ENCODE measurements at places on chromosomes 13 and 19.

DNA sequence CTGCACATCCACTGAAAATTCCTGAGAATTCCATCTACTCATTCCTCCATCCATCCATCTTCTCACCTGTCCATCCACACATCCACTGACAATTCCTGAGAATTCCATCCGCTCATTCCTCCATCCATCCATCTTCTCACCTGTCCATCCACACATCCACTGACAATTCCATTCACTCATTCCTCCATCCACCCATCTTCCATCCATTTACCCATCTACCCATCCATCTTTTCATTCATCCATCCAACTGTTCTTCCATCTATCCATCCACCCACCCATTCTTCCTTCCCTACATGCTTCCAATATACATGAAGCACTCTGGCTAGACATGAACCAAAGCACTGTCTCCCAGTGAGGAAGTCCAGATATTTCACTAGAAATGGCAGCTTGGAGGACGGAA, 15.6 kb downstream of the TRPM4 start:
- no peak for DNase-seq

- peak; percentile 28 for DNase-seq
These were observed 4.8 kb upstream of the CEACAM16 start for GRCh38 chr19:44694184-44694579.

DNA sequence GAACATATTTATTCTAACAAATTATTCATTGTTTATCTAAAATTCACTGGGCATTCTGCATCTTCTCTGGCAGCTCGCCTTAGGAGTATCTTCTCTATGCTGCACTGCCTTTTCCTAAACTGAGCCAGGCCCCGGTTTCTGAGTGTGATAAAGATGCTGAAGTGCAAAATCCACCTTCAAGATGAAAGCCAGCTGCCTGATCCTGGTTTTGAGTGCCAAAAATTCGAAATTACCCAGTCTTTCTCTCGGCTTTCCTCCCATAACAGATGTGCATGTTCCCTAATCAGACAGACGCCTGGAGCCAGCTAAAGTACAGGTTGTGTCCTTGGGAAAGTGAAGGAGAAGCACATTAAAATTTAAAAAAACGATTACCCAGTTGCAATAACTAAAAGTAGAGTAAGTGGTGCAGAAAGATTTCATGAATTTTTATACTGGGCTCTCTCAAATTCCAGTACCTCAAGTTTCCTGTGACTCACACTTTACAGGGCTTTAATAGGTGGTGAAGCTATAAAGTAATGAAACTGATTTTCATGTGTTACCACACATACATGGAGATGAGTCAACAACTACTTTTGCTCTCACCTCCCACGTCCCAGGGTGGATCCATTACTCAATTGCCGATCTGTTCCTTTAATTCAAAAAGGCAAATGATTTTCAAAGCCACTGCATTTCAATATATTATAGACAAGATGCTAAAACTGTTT, 65.0 kb upstream of the GTF2F2 start:
- DNase-seq, result peak; percentile 74

- peak; percentile 58 for DNase-seq
These were observed 2.7 kb upstream of the RASAL3 start for GRCh38 chr19:15466851-15467733.

DNA sequence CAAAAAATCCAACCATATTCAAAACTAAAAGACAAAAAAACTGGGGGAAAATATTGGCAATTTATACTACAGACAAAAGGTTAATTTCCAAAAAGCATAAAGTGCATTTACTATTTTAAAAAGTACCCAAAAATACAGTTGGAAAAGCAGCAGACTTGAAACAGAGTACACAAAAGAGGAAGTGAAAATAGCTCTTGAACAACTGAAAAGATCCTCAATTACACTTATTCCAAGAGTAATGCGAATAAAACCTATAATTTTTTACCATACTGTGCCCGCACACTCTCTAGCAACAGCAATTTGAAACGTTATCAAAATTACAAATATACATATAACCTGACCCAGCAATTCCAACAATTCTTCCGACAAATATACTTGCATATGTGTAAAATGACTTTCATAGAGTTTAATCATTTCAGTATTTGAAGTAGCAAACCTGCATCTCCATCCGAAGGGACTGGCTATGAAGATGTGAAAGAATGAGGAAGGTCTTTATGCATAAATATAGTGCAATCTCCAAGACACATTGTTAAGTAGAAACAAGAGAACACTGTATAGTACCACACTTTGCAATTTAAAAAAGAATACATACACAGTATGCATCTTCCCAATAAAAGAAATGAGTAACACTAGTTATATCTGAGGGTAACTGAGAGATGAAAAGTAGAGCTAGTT, 25.4 kb downstream of the ALG5 start:
- DNase-seq, result no peak

DNA sequence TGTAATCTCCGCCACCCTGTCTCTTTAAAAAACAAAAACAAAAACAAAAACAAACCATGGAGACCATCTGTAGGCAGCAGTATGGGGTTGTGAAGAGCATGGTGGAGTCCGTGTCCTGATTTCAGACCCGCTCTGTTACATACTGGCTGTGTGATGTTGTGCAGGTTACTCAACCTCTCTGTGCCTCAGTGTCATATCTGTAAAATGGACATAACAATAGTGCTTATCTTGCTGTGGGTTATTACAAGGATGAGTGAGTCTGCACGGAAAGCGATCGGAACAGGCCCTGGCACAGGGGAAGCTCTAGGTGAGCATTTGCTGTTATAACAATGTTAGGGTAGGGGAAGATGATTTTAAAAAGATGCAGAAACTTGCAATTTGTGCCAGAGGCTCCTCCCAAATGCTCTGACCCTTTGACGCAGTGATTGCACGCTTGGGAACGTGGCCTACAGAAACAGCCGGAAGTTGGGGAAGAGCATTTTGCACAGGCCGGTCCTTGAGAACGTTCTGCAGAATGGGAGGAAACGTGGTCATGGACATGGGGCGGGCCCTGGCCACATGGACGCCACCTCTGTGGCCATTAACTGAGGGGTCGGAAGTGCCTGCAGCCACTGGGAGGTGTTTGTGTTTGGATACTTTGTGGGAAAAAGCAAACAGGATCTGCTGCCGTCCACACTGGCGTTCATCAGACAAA, 15.7 kb upstream of the SELENOW start:
- DNase-seq, result no peak

DNA sequence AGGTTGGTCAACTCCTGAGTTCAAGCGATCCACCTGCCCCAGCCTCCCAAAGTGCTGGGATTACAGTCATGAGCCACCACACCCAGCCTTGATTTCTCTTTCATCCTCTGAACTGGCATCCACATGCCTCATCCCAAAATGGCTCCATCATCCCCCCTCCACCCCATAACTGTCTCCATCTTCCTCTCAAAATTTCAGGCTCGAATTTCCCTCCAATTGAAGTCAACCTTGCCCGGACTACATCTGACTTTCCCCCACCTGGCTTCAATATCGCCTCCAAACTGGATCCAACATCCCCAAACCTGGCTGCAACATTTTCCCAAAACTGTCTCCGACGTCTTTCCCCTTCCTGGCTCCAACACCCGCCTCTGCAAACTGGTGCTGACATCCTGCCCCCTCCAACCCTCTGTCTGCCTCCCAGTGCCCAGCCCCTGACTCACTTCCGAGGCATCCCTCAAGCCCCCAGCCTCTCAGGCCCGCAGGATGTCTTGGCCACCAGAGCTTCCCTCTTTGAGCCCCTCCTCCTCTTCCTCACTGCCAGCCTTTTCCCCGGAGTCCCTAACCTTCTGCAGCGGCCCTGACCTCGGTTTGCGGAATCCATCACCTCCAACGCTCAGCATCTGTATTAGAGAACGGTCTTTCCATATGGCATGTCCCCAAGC, 943 bp downstream of the EXOC3L2 start:
- no peak for DNase-seq

DNA sequence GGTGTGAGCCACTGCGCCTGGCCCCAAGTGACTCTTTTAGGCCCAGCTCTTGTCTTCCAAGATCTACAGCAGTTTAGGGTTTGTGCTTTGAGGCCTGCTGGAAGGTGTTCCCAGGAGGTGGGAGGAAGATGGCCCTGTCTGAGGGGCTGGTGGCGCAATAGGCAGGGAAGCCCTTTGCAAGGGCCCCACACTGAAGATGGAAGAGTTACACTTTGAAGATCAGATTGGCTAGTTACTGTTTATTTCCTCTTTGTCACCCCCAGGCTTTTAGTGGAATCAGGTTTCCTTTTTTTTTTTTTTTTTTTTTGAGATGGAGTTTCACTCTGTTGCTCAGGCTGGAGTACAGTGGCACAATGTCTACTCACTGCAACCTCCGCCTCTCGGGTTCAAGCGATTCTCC, 1.9 kb upstream of the RABAC1 start:
- DNase-seq, result no peak

- DNase-seq, result no peak
These were observed 143.3 kb upstream of the FREM2 start for GRCh38 chr13:38543561-38543960.

- DNase-seq, result peak; percentile 66
These were observed at the start of gene PGPEP1 for GRCh38 chr19:18340190-18340989. Gene PGPEP1 (plus strand): TSS chr19:18340598. CDS start chr19:18340682, 84 bp downstream.

DNA sequence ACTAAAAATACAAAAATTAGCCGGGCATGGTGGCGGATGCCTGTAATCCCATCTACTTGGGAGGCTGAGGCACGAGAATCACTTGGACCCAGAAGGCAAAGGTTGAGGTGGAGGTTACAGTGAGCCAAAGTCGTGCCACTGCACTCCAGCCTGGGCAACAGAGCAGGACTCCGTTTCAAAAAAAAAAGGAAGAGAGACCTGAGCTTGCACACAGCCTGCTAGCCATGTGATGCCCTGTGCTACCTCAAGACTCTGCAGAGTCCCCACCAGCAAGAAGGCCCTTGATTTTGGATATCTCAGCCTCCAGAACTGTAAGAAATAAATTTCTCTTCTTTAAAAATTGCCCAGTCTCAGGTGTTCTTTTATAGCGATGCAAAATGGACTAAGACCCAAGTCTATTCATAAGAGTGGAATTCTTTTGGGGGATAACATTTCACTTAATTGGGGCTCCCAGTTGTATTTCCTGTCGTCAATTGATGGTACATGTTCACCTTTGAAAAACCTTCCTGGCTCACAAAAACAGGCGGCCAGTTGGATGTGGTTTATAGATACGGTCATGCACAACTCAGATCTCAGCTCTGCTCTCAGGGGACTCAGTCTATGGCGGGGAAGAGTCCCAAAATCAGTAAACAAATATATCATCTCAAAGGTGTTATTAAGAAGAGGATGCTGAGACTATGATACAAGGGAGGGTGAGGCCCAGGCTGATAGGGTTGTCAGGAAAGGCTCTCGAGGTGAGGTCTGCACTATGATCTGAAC, 2.4 kb upstream of the CHERP start:
- no peak for DNase-seq

- no peak for DNase-seq
These were observed 162.0 kb downstream of the EFNB2 start for GRCh38 chr13:106373304-106373988.

GRCh38 chr13:23617551-23618024, 47.4 kb downstream of the TNFRSF19 start:
- no peak for DNase-seq

- no peak for DNase-seq
These were observed 1.2 kb downstream of the INAFM1 start for GRCh38 chr19:47275791-47276461.

GRCh38 chr13:113742000-113742441, 17.0 kb upstream of the TMEM255B start:
- DNase-seq, result peak; percentile 30

DNA sequence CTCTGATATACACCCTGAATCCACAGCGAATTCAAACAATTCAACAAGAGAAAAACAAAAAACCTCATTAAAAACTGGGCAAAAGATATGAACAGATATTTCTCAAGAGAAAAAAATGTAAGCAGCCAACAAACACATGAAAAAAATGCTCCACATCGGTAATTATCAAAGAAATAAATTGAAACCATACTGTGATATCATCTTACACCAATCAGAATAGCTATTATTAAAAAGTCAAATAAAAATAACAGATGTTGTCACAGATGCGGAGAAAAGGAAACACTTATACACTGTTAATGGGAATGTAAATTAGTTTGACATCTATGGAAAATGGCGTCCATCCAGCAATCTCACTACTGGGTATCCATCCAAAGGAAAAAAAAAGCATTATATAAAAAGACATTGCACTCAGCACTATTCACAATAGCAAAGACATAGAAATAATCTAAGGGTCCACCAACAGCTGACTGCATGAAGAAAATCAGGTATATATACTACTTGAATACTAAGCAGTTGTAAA, 1495.0 kb upstream of the PCDH20 start:
- DNase-seq, result no peak

DNA sequence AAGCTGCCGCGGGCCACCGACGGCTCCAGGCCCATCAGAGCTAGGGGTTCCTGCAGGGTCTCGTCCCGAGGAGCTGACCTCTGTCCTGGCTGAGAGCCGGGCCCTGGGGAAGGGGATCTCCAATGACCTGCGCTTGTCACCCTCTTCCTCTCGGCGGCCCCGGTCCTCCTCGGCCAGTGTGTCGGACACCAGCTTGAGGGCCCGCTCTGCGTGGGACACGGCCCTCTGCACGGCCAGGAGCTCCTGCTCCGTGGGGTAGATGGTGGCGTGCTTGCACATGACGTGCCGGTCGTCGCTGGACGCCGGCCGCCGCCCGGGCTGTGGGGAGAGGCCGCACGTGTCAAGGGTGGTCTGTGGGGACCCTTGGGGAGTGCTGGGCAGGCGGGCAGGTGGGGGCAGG, 32.7 kb upstream of the MATK start:
- DNase-seq, result no peak

DNA sequence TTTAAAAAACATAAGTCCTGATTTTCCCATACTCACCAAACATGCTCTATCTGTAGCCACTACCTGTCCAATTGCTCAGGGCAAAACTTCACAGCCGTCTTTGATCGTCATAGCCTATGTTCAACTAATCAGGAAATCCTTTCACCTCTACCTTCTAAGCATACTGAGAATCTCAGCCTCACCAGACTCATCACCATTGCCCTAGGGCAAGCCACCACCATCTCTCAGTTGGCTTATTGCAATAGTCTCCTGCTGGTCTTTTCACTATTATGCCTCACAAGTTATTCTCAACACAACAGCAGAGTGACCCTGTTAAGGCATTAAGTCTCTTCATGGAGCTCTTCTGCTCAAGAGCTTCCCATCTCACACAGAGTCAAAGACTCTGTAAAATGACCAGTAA, 260.4 kb upstream of the MAB21L1 start:
- DNase-seq, result no peak

GRCh38 chr13:106850973-106851650, 283.2 kb upstream of the ARGLU1 start:
- no peak for DNase-seq

GRCh38 chr19:7823686-7824301, 6.2 kb upstream of the EVI5L start:
- DNase-seq, result no peak

- no peak for DNase-seq
These were observed 87.7 kb downstream of the SLITRK1 start for GRCh38 chr13:83794583-83794982.

GRCh38 chr13:19993024-19993423, 34.5 kb downstream of the ZMYM2 start:
- no peak for DNase-seq
